Stimulated activated CD4-positive, alpha-beta T cell treated with anti-CD3 and anti-CD28 coated beads, Interleukin-15, amount 100 ng/mL, for 1 hour (primary cell): ENCODE measurements at places on chromosomes 6 and 20.

DNA sequence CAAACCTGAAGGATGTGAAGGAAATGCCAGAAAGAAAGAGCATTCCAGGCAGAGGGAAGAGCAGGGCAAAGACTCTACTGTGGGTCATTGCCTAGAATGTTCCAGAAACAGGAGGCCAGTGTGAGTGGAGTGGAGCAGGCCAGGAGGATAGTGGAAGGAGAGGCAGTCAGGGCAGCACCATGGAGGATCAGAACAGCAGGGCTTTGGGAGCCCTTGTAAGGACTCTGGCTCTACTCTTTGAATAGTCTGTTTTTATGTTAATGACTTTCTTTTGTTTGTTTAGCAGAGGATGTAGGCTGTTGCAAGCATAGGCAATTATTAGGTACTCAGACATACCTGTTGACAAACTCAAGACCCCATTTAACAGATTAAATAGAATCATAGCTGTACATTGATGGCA is 23.6 kb upstream of the FBXL4 start:
- no peak for DNase-seq

GRCh38 chr20:13220194-13220903 is 725 bp upstream of the ISM1 start:
- DNase-seq, result no peak

DNA sequence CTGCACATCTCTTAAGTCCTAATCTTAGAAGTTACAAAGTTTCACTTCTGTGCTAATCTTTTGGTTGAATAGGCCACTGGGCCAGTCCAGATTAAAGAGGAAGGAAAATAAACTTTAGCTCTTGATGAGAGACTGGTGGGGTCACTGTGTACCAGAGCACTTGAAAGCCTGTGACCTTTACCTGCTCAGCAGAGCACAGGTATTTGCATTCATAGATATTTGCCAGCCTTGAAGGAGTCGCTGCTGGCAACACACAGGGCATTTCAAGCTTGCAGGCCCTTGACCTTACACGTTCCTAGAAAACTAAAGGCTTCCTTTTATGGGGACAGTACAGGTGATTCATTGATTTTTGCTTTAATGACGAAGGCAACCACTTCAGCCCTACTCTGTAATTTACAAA is 108.4 kb upstream of the SLC22A23 start:
- DNase-seq, result no peak

DNA sequence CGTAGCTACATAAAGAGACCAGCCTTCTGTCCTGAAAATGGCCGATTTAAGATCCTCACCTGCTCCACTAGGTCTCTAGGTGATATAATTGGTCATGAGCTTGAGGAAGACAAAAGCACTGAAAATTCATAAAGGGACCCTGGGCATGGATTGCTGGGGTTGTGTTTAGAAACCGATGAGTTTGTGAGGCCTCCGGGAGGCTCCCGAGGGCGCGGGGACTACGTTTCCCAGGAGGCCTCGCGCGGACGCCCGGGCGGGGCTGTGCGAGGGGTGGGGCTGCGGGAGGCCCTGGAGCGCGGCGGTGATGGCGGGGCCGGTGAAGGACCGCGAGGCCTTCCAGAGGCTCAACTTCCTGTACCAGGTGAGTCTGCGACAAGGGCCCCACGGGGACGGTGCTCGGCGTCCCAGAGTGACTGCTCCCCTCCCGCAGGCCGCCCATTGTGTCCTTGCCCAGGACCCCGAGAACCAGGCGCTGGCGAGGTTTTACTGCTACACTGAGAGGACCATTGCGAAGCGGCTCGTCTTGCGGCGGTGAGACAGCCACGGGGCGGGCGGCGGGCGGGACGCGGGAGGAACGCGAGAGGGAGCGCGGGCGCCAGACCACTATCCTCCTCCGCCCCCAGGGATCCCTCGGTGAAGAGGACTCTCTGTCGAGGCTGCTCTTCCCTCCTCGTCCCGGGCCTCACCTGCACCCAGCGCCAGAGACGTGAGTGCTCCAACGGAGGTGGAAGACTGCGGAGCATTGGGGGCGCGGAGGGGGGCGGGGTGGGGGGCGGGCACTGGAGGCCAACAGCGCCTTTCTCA is at the start of gene RPP21:
RPP21 (plus strand) TSS at position 289 of the 804 bp plus-strand sequence; CDS start at position 305, 16 bp downstream.
- DNase-seq, result peak; percentile 80

- no peak for DNase-seq
Measured at GRCh38 chr6:139137706-139138105, 2.8 kb downstream of the HECA start.

DNA sequence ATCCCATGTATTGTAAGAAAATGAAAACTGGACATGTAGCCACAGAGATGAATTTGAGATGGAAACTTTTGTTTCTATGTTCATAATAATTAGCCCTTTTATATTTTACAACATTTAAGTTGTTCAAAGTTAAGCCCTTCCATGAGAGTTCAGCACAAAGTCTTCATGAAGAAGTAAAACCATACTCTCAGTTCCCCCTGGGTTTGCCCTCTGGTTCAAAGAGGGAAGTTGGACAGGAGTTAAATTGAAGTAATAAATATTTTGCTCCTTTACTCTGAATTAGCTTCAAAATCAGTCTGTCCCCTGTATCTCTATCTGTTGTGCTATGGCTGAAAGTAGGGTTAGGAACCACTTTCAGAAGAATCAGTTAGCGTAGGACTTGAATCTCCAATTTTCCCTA is 31.1 kb downstream of the PHACTR2 start:
- DNase-seq, result no peak

DNA sequence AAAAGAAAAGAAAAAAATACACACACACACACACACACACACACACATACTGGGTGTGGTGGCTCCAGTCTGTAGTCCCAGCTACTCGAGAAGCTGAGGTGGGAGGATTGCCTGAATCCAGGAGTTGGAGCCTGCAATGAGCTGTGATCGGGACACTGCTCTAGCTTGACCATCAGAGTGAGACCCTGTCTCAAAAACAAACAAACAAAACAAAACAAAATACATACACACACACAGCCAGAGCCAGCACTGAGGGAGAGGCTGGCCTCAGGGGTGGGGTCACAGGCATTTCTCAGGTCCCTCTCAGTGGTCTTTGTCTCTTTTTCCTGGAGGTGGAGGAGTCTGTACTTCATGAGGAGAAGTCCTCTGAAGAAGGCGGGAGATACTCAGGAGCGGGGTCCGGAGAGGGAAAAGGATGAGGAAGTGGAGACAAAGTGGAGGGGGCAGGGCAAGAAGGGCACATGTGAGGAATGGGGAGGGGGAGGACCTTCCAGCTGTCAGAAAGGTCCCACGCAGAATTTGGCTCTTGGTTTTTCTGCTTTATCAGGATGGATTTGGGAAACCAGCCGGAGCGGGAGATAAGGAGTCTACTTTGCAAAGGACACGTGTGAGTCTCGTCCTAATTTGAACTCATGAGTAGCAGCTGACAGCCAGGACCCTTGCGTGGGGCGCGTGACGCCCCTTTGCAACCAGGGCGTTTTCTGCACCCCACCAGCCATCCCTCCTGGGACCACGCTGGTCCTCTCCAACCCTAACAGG is 7.7 kb upstream of the MICB start:
- no peak for DNase-seq

- DNase-seq, result no peak
Measured at GRCh38 chr6:56833127-56833791, 121.6 kb upstream of the BEND6 start.

- DNase-seq, result no peak
Measured at GRCh38 chr6:39300739-39301138, 13.5 kb downstream of the KCNK17 start.

GRCh38 chr6:1039191-1039590 is 272.7 kb upstream of the FOXQ1 start:
- no peak for DNase-seq

- DNase-seq, result peak; percentile 8
Measured at GRCh38 chr6:144285798-144286502, 815 bp downstream of the UTRN start.

- DNase-seq, result no peak
Measured at GRCh38 chr6:30691208-30691847, 544 bp upstream of the NRM start.

DNA sequence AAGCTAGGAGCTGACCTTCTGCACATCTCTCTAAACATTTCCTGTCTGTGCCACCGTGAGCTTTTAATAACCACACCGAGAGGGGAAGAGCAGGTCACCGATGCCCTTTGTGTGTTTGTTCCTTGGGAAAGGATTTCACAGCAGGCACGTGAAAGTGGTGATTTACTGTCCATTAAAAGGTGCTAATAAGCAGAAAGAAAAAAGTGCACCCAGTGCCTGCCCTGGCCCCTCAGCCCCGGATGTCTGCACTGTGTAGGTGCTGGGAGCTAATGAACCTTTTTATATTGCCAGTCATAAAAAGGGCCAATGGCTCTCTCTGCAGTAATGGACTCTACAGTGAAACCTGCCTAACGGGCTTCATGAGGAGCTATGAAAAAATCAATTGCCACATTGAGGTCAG is 312.6 kb downstream of the C6orf118 start:
- DNase-seq, result no peak

GRCh38 chr6:35237476-35237875 is 22.1 kb upstream of the ZNF76 start:
- no peak for DNase-seq

DNA sequence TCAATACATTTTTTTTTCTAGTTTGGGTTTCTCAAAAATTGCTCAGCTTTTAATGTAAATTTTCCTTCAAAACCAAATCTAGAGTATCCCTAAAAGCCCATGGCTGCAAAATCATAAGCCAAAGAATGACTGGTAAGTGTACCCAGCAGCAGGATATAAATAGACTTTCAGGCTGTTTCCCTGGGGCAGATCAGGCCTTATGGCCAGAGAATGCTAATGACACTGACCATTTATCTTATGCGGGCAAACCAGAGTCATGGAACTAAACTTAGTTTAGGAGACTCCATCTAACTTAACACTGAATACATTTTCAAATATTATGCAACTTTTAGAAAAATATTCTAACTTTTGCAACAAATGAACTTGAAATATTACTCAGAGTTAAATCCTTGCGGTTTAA is 7.4 kb downstream of the OSER1 start:
- DNase-seq, result no peak

- no peak for DNase-seq
Measured at GRCh38 chr6:73263570-73263909, 544 bp upstream of the KHDC1 start.

GRCh38 chr6:155400654-155400965 is 55.0 kb downstream of the NOX3 start:
- no peak for DNase-seq

GRCh38 chr6:147561726-147562125 is 53.2 kb downstream of the SAMD5 start:
- DNase-seq, result no peak

DNA sequence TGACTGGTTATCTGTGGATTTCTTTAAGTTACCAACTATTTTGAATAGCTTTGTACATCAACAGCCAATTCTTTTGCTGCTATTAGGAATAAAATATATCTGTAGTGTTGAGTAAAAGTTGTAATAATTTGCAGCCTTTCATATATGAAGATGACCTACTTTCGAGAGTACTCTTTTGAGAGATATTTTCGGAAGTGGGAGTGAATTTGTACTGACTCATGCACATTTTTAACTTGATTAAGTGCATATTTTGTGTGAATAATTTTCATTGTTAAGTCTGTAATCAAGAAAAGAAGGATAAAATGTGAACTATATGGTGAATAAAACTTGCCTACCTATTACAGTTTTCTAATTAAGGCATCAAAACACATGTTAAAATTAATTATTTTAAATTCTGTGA is 51.9 kb downstream of the L3MBTL3 start:
- DNase-seq, result no peak

- DNase-seq, result no peak
Measured at GRCh38 chr20:17109307-17109706, 117.5 kb upstream of the PCSK2 start.

DNA sequence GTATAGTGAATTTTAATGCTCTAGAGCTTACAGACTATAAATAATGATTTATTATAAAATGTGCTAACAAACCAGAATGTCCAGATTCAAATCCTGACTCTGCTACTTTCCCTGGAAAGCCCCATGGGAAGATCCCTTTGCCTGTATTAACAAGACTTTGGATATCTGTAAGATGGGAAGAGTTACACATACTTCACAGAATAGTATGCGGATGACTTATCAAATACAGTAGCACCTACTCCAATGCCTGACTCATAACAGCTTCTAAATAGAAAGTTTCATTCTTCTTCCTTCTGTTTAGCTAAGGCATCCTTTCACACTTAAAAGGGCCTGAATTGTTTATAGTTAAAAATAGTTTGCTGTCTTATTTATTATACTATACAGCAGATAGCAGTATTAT is 166.3 kb downstream of the KCNQ5 start:
- DNase-seq, result no peak

- DNase-seq, result no peak
Measured at GRCh38 chr20:5865604-5866003, 84.7 kb downstream of the TRMT6 start.

DNA sequence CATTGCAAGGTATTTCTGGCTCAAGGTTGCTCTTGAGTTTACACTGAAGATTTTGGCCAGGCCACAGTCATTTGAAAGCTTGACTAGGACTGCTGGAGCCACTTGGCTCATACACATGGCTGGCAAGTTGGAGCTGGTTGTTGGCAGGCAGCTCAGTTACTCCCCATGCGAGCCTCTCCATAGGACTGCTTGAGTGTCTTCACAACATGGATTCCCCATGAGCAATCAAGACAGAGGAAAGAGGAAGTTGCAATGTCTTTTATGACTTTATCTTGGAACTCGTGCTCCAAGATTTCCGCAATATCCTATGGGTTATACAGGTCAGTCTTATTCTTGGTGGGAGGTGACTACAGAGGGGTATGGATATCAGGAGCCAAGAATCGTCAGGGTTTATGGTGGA is 1.4 kb upstream of the MANBAL start:
- no peak for DNase-seq

DNA sequence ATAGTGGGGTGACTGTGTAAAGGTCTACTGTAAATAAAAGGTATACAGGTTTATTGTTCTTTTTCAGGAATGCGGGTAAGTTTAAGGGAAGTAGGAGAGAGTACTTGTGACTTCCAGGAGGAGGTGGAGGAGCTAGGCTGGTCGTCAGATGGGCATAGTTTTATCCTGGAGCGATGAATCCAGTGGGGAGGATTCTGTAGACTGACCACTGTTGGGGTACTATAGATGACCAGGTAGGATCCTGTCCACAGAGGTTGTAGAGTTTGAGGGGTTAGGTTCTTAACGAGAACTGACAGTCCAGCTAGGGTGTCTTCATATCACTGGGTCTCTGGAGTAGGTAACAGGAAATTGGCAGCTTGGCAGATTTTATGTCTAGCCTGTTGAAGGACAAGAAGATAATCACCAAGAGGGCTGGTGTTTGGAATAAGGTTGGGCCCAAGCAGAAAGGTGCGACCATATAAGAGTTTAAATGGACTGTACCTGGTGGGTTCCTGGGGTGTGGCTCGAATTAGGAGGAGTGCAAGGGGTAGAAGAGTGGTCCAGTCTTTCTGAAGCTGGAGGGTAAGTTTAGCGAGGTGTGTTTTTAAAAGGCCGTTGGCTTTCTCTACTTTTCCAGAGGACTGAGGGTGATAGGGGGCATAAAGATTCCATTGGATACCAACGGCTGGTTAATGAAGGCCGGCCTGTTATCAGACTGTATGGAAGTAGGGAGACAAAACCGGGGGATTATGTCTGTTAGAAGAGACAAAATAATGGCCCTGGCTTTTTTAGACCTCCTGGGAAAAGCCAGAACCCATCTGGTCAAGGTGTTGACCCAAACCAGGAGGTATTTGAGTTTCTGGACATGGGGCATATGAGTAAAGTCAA is 751.3 kb upstream of the ADGRB3 start:
- DNase-seq, result no peak

- DNase-seq, result no peak
Measured at GRCh38 chr6:24274441-24275083, 83.3 kb downstream of the DCDC2 start.
